ENCODE measurements at places on chromosomes 16 and 17. TPM values are rescaled to one million over a fixed set of nuclear protein-coding genes. Genes with fewer than 3 reads are reported as not detected.

GRCh38 chr17:82684228-82684841, 14.2 kb downstream of the RAB40B start:
- no peak overlapping the region for H3K27ac ChIP-seq
- H3K4me1 ChIP-seq, result no peaks in the 10 kb centered on the region
- no peak for DNase-seq

DNA sequence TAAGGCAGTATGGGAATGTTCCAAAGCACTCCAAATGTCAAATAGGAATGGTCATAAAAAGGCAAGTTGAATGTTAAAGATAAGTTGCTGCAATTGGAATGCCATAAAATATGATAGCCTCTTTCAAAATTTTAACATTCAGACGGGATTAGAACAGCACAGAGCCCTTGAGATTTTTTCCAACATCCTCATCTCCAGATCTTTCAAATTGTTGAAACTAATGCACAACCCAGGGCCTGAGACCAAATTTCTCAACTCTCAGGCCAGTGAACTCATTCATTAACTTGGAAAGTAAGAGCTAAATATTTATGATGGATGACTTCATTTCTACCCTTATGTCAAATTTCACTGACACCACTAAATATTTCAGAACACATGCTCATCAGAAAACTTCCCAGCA, 346.5 kb upstream of the XYLT1 start:
- DNase-seq, result no peak
- H3K4me3 ChIP-seq, result no peak overlapping the region
- H3K27ac ChIP-seq, result no peak overlapping the region
- no peaks in the 10 kb centered on the region for H3K27me3 ChIP-seq
- no peaks in the 10 kb centered on the region for H3K4me1 ChIP-seq

- H3K27me3 ChIP-seq, result no peaks in the 10 kb centered on the region
- no peak overlapping the region for H3K4me3 ChIP-seq
- no peak overlapping the region for H3K27ac ChIP-seq
- DNase-seq, result no peak
- no peaks in the 10 kb centered on the region for H3K36me3 ChIP-seq
Observed at GRCh38 chr16:82583422-82583821, 43.3 kb upstream of the CDH13 start.

DNA sequence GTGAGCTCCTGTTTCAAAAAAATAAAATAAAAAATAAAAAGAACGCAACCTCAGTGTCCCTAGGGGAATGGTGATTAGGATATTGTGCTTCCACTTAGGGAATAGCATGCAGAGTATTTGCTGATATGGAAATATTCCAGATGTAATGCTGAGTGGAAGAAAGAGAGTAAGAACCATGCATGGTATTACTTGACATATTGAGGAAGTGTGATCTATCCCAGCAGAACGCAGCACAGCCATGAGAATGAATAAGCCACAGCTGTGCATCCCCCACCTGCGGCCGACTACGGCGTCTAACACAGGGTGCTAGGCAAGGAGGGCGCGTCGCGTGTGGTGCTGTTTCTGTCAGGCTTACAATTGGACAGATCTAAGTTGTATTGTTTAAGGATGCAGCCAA, 49.5 kb downstream of the FOXK2 start:
- H3K27me3 ChIP-seq, result no peaks in the 10 kb centered on the region
- no peak for DNase-seq
- no peaks in the 10 kb centered on the region for H3K4me1 ChIP-seq
- no peak overlapping the region for H3K4me3 ChIP-seq

GRCh38 chr17:76247304-76247703, 7.0 kb upstream of the RNF157 start:
- no peak for DNase-seq
- no peak overlapping the region for H3K4me3 ChIP-seq
- no peak overlapping the region for H3K27ac ChIP-seq
- peaks cover 4% of the 10 kb centered on the region for H3K27me3 ChIP-seq

DNA sequence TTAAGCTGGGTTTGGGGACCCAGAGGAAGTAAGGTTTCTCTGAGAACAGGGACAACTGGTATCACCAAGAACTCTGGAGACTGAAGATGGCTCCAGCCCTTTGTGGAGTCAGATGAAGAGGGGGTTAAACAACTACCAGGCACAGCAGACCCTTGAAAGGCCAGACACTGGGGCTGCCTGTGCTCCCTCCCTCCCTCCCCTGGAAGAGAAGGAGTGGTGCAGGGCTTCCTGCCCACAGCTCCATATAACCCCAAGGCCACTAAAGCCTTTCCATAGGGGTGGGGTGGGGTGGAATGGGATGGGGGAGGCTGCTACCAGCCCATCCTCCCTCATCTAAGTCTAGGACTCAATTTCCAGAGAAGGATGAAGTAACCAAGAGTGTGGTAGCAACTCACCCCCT, 66.7 kb downstream of the CCDC182 start:
- H3K36me3 ChIP-seq, result no peaks in the 10 kb centered on the region
- no peak overlapping the region for H3K27ac ChIP-seq
- no peaks in the 10 kb centered on the region for H3K27me3 ChIP-seq
- peak; percentile 1 for DNase-seq
- no peaks in the 10 kb centered on the region for H3K4me1 ChIP-seq
- no peak overlapping the region for H3K4me3 ChIP-seq

GRCh38 chr17:43006639-43007551, at the start of gene IFI35:
Gene IFI35 (plus strand): TSS chr17:43006784. CDS start chr17:43006948, 164 bp downstream.
- H3K4me3 ChIP-seq, result peak within 1 kb of the TSS; percentile 65
- H3K36me3 ChIP-seq, result no peaks in the 10 kb centered on the region
- no peaks in the 10 kb centered on the region for H3K4me1 ChIP-seq
- peak within 1 kb of the TSS; percentile 96 for H3K27ac ChIP-seq

DNA sequence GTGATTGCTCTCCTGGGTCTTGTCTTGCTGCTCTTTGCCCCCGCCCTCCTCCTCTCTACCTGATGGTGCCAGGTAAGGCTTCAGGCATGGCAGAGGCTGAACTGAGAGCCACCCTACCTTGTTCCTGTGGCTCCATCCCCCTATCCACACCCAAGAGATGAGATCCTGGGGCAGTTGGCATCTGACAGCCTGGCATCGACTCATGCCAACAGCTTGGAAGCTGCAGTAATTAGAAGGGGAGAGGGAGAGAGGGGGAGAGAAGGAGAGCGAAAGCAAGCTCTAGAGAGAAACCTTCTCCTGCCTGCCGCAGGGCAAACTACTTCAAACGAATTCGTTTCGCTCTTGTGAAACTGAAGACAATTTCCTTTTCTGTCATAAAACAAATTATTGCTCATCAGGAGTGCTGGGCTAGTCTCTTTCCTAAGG, 13.8 kb upstream of the SP6 start:
- H3K4me3 ChIP-seq, result no peak overlapping the region
- no peak for DNase-seq
- H3K4me1 ChIP-seq, result no peaks in the 10 kb centered on the region
- no peaks in the 10 kb centered on the region for H3K36me3 ChIP-seq

GRCh38 chr16:81798311-81799137, 19.4 kb downstream of the PLCG2 start:
- H3K27me3 ChIP-seq, result no peaks in the 10 kb centered on the region
- H3K4me3 ChIP-seq, result no peak overlapping the region
- DNase-seq, result no peak

- H3K27ac ChIP-seq, result no peak overlapping the region
- no peaks in the 10 kb centered on the region for H3K4me1 ChIP-seq
- no peak for DNase-seq
- H3K4me3 ChIP-seq, result no peak overlapping the region
- no peaks in the 10 kb centered on the region for H3K27me3 ChIP-seq
Observed at GRCh38 chr16:68031951-68032350, 8.9 kb downstream of the DUS2 start.

GRCh38 chr17:37702598-37702997, 42.3 kb downstream of the HNF1B start:
- no peak overlapping the region for H3K27ac ChIP-seq
- no peaks in the 10 kb centered on the region for H3K36me3 ChIP-seq
- H3K4me1 ChIP-seq, result no peaks in the 10 kb centered on the region
- H3K27me3 ChIP-seq, result no peaks in the 10 kb centered on the region
- H3K4me3 ChIP-seq, result no peak overlapping the region

GRCh38 chr17:76088041-76088867, 9.3 kb downstream of the ZACN start:
- H3K27ac ChIP-seq, result no peak overlapping the region
- no peaks in the 10 kb centered on the region for H3K4me1 ChIP-seq
- no peak overlapping the region for H3K4me3 ChIP-seq
- H3K27me3 ChIP-seq, result no peaks in the 10 kb centered on the region
- DNase-seq, result no peak
- no peaks in the 10 kb centered on the region for H3K36me3 ChIP-seq

GRCh38 chr16:65372171-65372570, 250.3 kb upstream of the CDH11 start:
- H3K4me3 ChIP-seq, result no peak overlapping the region
- no peak for DNase-seq
- no peaks in the 10 kb centered on the region for H3K36me3 ChIP-seq
- no peaks in the 10 kb centered on the region for H3K4me1 ChIP-seq
- H3K27me3 ChIP-seq, result no peaks in the 10 kb centered on the region

DNA sequence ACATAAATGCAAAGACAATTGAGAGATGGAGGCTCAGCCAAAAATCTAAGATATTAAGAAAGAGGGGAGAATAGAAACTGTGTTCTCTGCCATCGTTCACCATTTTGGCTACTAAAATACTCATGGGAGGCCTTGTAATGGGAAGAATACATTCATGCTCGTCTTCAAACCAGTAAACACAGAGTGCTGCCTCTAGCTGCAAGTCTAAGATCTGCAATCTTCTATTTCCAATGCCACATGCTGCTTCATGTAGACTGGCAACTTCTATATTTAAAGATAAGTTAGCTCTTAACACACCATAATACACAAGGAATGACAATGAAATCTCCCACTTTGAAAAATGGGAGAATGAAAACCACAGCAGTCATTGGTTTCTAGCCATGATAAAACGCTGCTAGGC, 387.3 kb downstream of the HS3ST3B1 start:
- no peaks in the 10 kb centered on the region for H3K27me3 ChIP-seq
- no peaks in the 10 kb centered on the region for H3K4me1 ChIP-seq
- H3K27ac ChIP-seq, result no peak overlapping the region
- no peak overlapping the region for H3K4me3 ChIP-seq
- H3K36me3 ChIP-seq, result no peaks in the 10 kb centered on the region

DNA sequence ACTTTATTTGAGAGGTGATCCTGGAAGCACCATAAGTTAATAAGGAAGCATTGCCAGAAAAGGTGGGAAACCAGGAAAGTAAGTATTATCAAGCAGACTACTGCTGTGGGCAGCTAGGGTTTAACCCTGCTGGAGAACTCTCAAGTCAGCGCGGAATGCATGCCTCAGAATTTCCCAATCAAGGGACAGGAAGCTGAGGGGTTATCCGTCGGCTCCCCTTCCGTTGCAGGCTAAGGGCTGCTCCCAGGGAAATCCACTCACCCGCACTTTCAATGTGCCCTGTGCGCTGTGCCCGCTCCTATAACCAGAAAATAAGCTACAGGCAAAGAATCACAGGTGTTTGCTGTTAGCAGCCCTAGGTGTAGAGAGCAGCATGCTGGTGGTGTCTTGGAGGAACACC, 138.5 kb upstream of the CACNG3 start:
- H3K27me3 ChIP-seq, result no peaks in the 10 kb centered on the region
- H3K4me1 ChIP-seq, result no peaks in the 10 kb centered on the region
- H3K27ac ChIP-seq, result no peak overlapping the region
- no peak for DNase-seq
- H3K36me3 ChIP-seq, result no peaks in the 10 kb centered on the region
- H3K4me3 ChIP-seq, result no peak overlapping the region

- H3K27me3 ChIP-seq, result no peaks in the 10 kb centered on the region
- no peak overlapping the region for H3K27ac ChIP-seq
- no peak for DNase-seq
- H3K4me3 ChIP-seq, result no peak overlapping the region
- H3K4me1 ChIP-seq, result no peaks in the 10 kb centered on the region
- no peaks in the 10 kb centered on the region for H3K36me3 ChIP-seq
Observed at GRCh38 chr16:610513-611381, 20.0 kb upstream of the WFIKKN1 start.

DNA sequence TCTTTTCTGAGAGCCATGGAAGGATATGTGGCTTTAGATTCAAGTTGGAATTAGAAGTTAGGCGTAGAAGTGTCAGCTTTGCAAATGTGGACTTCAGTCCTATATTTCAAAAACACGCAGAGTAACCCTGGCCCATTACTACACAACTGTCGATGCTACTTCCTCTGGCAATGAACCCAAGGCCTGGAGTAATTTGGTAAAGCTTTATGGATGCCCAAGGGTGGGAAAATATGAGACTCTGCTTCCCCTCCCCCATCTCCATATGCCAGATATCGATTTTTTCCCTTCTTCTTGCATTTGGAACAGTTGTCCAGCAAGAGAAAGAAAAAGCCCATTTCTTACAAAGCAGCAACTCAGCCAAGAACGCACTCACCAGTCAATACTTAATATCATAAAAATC, 2.9 kb upstream of the MAP1LC3B start:
- no peak overlapping the region for H3K4me3 ChIP-seq
- no peaks in the 10 kb centered on the region for H3K36me3 ChIP-seq
- peak overlapping the region; percentile 98 for H3K27ac ChIP-seq
- H3K27me3 ChIP-seq, result no peaks in the 10 kb centered on the region
- H3K4me1 ChIP-seq, result peaks cover 3% of the 10 kb centered on the region

GRCh38 chr17:42183741-42184711, 1.2 kb downstream of the HCRT start:
- H3K27ac ChIP-seq, result peak overlapping the region; percentile 13
- peak; percentile 50 for DNase-seq
- no peaks in the 10 kb centered on the region for H3K4me1 ChIP-seq
- peaks cover 20% of the 10 kb centered on the region for H3K27me3 ChIP-seq
- no peaks in the 10 kb centered on the region for H3K36me3 ChIP-seq

GRCh38 chr16:25771812-25772568, 80.2 kb downstream of the HS3ST4 start:
- H3K36me3 ChIP-seq, result no peaks in the 10 kb centered on the region
- H3K4me3 ChIP-seq, result no peak overlapping the region
- H3K27ac ChIP-seq, result no peak overlapping the region
- H3K4me1 ChIP-seq, result no peaks in the 10 kb centered on the region
- DNase-seq, result no peak

- no peak overlapping the region for H3K4me3 ChIP-seq
- H3K27me3 ChIP-seq, result no peaks in the 10 kb centered on the region
Observed at GRCh38 chr16:50603206-50604064, 55.2 kb downstream of the NKD1 start.

- H3K27ac ChIP-seq, result no peak overlapping the region
- no peak overlapping the region for H3K4me3 ChIP-seq
- no peaks in the 10 kb centered on the region for H3K4me1 ChIP-seq
- DNase-seq, result no peak
- H3K36me3 ChIP-seq, result no peaks in the 10 kb centered on the region
- no peaks in the 10 kb centered on the region for H3K27me3 ChIP-seq
Observed at GRCh38 chr16:79293836-79294460, 306.6 kb downstream of the MAF start.

CRISPLD2 gene
- total RNA-seq, result 252 TPM

TMEM98 gene
- total RNA-seq, result 165 TPM

GPR139 gene
- not detected for total RNA-seq

Data from uterus (tissue), 4 donors.